Esophagus mucosa (tissue), 1 donor: ENCODE measurements at places on chromosomes 7 and 10. TPM values are rescaled to one million over a fixed set of nuclear protein-coding genes. Genes with fewer than 3 reads are reported as not detected.

DENND2A gene
- 1.0 TPM for total RNA-seq

ZNF438 gene
- 2.9 TPM for total RNA-seq

STEAP1B gene
- total RNA-seq, result 2.0 TPM

ZNF485 gene
- total RNA-seq, result 2.5 TPM

TFR2 gene
- total RNA-seq, result 0.68 TPM

SLC26A5 gene
- not detected for total RNA-seq

FUOM gene
- total RNA-seq, result 10.2 TPM

FIGNL1 gene
- total RNA-seq, result 15.9 TPM

HOXA7 gene
- 5.2 TPM for total RNA-seq

ANKRD7 gene
- total RNA-seq, result not detected

HOXA10 gene
- 1.1 TPM for total RNA-seq

PNLIPRP3 gene
- total RNA-seq, result 1.2 TPM

STRIP2 gene
- 3.4 TPM for total RNA-seq

KCP gene
- total RNA-seq, result 1.8 TPM

GDF2 gene
- not detected for total RNA-seq

NPFFR1 gene
- total RNA-seq, result 0.04 TPM

CC2D2B gene
- total RNA-seq, result 0.36 TPM

LRRC4 gene
- 16.7 TPM for total RNA-seq

RASSF4 gene
- 2.3 TPM for total RNA-seq

CTTNBP2 gene
- total RNA-seq, result 16.9 TPM

GTPBP10 gene
- 18.8 TPM for total RNA-seq

MAGI2 gene
- total RNA-seq, result 0.80 TPM

CCL26 gene
- not detected for total RNA-seq

TFEC gene
- total RNA-seq, result 0.56 TPM

DGKI gene
- total RNA-seq, result 0.20 TPM

AGMO gene
- total RNA-seq, result 0.08 TPM

FAM131B gene
- 0.44 TPM for total RNA-seq

GFRA1 gene
- 0.56 TPM for total RNA-seq

CTNNA3 gene
- not detected for total RNA-seq

SERPINE1 gene
- 5.3 TPM for total RNA-seq

AUTS2 gene
- 20.4 TPM for total RNA-seq

UNCX gene
- not detected for total RNA-seq

IRF5 gene
- 15.7 TPM for total RNA-seq

PLEKHS1 gene
- total RNA-seq, result 1.0 TPM

ADCY1 gene
- total RNA-seq, result 0.40 TPM

SLC26A3 gene
- total RNA-seq, result 0.44 TPM

TLL2 gene
- 0.12 TPM for total RNA-seq

NPC1L1 gene
- total RNA-seq, result not detected

NEUROD6 gene
- not detected for total RNA-seq

VSIR gene
- 45.8 TPM for total RNA-seq

FKBP9 gene
- total RNA-seq, result 62.9 TPM

ZNF804B gene
- total RNA-seq, result not detected

CTAGE8 gene
- total RNA-seq, result 1.8 TPM

RBP3 gene
- not detected for total RNA-seq

TMEM139 gene
- 0.44 TPM for total RNA-seq

CXCL12 gene
- 14.0 TPM for total RNA-seq

CFAP58 gene
- 0.12 TPM for total RNA-seq

ADAM8 gene
- 2.5 TPM for total RNA-seq

HMX2 gene
- total RNA-seq, result not detected

ATRNL1 gene
- total RNA-seq, result 1.3 TPM

UCMA gene
- total RNA-seq, result not detected

FGFBP3 gene
- total RNA-seq, result 0.56 TPM
